ENCODE measurements at places on chromosomes 11 and 22.

GRCh38 chr11:36343436-36343835 lies 47.3 kb downstream of the PRR5L start:
- DNase-seq: no peak

- DNase-seq: no peak
Observed at GRCh38 chr11:19419808-19420207, 179.1 kb upstream of the E2F8 start.

- DNase-seq: peak; percentile 53
Observed at GRCh38 chr11:35615921-35616900, 2.0 kb upstream of the FJX1 start.

- DNase-seq: no peak
Observed at GRCh38 chr11:41039592-41039991, 419.9 kb downstream of the LRRC4C start.

- no peak for DNase-seq
Observed at GRCh38 chr11:128298271-128298670, 289.1 kb downstream of the ETS1 start.

DNA sequence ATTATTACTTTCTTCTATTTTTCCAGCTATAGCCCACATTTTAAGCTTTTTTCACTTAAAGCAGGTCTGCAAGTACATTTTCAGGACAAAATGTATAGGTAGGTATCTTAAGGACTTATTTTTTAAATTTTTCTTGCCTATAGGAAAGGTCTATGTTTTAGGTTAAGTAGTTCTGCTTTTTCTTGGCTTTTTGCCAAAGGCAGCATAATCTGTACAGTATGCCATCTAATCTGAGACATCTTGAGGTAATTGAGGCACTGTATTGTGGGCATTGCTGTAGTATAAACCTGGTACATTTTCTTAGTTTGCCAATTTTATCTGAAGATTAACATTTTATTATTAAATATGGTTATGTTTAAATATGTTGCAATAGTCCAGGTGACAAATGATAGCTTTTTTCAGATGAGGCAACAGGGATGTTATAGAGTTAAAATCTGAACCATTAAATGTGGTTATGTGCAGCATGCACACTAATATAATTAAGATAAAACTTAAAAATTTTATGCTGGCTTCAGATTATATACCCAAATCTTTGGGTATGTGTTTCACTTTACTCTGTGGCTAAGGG lies 42.9 kb downstream of the QSER1 start:
- DNase-seq: no peak

GRCh38 chr11:68298659-68299516 lies 13.5 kb upstream of the LRP5 start:
- DNase-seq: no peak

GRCh38 chr11:112455791-112456190 lies 195.1 kb upstream of the PLET1 start:
- no peak for DNase-seq

Data from activated CD4-positive, alpha-beta T cell treated with anti-CD3 and anti-CD28 coated beads, Interleukin-2, amount 50 U/mL, for 16 hours (primary cell).